ENCODE measurements at places on chromosomes 11 and 22. TPM values are rescaled to one million over a fixed set of nuclear protein-coding genes. Genes with fewer than 3 reads are reported as not detected.

DNA sequence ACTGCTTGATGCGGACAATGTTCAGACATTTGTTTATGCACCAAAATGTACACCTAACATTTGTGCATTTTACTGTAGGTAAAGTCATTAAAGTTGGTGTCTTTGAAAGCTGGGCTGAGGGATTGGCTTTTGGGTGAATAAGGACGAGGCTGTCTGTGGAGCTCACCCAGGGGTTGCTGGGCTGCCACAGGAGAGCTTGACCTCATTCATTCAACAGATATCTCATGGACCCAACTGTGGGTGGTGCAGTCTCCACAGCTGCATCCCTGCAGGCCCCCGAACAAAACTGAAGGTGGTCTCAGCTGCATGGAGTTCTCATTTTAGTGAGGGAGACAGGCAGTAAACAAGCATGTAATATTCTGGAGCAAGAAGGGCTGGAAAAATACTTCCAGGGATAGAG, 32.7 kb downstream of the SGSM3 start:
- H3K4me3 ChIP-seq = no peak overlapping the region
- DNase-seq = no peak
- H3K27ac ChIP-seq = peak overlapping the region; percentile 93
- H3K36me3 ChIP-seq = peaks cover 61% of the 10 kb centered on the region
- H3K4me1 ChIP-seq = peaks cover 63% of the 10 kb centered on the region
- no peaks in the 10 kb centered on the region for H3K27me3 ChIP-seq

RASSF10 gene
- total RNA-seq = not detected

ABTB2 gene
- 1.9 TPM for total RNA-seq

RASSF7 gene
- total RNA-seq = 20.4 TPM

All from spleen (tissue), 13 donors.